ENCODE measurements at places on chromosomes 2 and 18.

DNA sequence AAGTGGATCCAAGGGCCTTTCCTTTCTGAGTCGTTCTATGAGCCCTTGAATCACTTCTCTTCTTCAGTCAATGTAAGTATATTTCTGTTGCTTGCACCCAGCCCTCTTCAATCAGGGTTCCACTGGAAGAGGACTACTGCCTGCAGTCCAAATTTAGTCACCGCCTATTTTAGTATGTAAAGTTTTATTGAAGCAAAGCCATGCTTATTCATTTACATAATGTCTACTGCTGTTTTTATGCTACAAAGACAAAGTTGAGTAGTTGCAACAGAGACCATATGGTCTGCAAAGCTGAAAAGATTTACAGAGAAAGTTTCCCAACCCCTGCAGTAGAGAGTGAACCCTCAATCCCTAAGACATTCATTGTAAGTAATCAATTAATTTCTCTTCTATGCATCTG, 332.5 kb upstream of the TNP1 start:
- no peak for DNase-seq

- peak; percentile 21 for DNase-seq
Measured at GRCh38 chr2:179180242-179180641, 84.4 kb downstream of the SESTD1 start.

DNA sequence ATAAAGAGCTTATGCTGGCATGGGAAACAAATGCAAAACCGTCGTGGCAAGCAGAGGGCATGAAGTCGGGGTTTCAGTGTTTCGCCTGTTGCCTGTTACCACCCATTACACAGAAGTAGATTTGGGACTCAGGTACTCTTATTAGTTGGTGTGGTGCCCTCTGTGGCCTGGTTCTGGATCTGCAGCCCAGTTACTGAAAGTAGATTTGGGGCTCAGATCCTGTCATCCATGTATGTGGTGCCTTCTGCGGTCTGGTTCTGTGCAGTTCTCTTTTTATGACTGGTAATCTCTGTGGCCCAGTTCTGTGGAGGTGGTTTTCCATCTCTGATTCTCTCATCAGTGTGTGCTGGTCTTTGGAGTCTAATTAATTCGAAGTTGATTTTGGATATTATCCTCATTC, 45.2 kb downstream of the ADNP2 start:
- peak; percentile 47 for DNase-seq

GRCh38 chr2:173077506-173078177, 2.0 kb downstream of the MAP3K20 start:
- no peak for DNase-seq

DNA sequence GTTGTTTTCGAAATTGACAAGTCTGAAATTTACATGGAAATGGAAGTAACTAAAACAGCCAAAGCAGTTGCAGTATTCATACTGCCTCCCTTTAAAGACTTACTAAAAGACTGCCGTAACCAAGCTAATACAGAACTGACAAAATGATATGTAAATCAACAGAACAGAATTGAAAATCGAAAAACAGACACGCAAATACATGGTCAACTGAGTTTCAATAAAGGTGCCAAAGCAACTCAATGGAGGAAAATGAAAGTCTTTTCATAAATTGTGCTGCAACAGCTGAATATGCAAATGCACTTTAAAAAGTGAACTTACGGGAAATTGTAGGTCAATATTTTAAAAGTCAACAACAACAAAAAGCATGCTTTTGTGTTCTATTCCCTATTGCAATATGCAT, 34.2 kb downstream of the TMEM131 start:
- no peak for DNase-seq

- peak; percentile 66 for DNase-seq
Measured at GRCh38 chr2:219350710-219351221, 18.2 kb upstream of the RESP18 start.

DNA sequence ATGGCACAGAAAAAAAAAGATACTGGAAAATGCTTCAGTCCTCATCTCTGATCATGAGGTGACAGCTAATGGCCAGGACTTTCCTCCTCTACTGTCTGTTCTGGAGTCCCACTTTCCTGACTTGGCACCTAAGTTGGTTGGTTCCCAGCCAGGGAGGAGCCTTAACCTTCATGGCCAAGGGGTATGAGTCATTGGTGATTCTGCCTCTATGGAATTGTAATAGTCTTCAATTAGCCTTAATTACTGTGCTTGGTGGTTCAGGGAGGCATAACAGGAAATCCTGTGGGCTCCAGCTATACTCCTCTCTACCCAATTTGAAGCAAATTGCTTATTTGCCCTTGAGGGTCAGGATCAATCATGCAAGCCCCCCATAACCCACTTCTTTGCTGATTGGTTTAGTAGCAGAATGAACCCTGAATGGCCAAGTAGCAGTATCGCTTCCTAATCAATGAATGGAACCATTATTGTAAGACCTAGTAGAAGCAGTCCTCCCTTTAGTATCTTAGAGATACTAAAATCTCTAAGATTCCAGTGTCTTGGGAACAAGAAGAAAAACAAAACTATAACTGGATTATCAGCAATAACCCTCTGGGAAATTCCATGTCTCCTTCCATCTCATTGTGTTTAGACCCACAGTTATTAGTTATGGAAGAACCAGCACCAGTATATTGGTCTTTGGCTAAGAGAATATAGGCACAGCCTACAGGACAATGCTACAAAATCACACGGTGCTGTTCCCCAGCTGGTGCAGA, 109.0 kb downstream of the COL6A3 start:
- DNase-seq = no peak

DNA sequence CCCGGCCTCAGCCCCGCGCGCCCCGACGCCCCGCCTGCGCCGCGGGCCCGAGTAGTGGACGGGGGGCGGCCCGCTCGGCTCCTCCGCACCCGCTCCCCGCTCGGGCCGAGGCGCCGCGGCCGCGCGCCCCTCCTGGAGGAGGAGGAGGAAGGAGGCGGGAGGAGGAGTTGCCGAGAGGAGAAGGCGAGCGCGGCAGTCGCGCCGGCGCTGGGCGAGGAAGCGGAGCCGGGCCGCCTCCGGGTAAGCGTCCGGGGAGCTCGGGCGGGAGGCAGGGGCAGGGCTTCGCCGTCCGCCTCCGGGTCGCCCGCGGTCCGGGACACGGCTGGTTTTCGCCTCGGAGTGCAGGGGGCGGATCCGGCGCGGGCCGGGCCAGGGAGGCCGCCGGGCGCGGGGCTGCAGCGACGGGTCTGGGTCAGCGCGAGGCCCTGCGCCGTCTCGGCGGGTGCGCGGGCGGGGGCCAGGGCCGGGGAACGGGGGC, at the start of gene SOCS6:
Gene SOCS6 (plus strand): TSS at position 195 of the 478 bp plus-strand sequence. CDS start 35,624 bp downstream, outside the sequence.
- DNase-seq = peak; percentile 88

DNA sequence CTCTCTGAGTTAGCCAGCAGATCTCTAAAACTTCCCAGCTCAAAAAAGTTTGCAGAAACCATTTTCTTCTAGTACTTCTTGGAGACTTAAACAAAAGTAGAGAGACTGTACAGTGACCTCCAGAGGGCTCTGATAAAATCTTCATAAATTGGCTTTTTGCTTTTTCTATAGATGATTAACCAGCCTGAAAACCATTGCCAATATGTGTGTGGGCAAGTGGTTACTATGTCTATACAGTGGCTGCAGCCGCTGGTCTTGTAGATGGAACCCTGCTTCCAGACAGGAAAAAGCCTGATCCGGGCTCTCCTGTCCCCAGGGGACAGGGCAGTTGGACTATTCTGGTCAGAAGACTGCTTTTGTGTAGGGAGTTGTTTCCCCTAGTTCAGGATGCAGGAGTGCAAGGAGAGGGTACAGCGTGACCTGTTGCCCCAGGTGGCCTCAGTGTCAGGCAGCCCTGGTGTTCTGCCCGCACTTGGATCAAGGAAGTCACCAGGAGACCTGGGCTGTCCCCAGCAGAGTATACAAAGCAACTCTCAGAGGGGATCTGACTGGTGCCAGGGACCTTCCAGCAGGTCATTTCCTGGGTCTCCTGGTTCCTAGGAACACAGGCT, 7.3 kb upstream of the PTPRM start:
- DNase-seq = no peak

DNA sequence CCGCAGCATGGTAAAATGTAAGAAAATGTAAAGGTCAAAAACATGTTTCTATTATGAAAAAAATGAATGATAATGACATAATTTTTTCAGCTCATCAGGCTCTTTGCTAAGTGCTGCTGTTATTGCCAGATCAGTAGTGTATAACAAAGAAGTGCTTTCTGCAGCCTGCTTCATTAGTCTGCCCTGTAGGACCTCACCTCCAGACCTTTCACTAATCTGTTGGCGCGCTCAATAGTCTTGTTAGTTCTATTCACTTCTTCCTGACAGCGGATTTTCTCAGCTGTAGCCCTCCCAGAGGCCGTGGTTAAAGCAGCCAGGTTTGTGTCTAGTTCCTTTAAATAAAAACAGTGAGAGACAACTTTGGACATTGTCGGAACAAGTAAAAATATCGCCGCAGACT, 97.7 kb downstream of the CDCA7 start:
- DNase-seq = peak; percentile 93

DNA sequence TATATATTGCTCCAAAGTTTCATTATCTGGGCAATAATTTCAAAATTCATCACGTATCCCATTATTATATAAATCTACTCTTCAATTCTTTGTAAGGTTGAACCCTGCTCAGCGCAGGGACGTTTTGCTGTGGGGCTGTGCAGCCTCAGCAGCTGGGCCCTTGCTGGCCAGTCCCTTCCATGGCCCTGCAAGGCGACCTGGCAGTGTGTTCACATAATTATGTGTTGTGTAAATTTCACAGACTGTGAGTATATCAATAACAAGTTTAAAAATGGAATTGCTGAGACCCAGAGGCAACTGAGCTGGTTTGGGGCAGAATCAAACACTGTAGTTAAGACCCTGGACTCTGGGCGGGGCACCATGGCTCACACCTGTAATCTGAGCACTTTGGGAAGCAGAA, 16.1 kb upstream of the MAL start:
- no peak for DNase-seq

- no peak for DNase-seq
Measured at GRCh38 chr2:88642278-88642677, 15.0 kb upstream of the EIF2AK3 start.

GRCh38 chr2:39494784-39495251, 57.7 kb upstream of the MAP4K3 start:
- DNase-seq = peak; percentile 24

DNA sequence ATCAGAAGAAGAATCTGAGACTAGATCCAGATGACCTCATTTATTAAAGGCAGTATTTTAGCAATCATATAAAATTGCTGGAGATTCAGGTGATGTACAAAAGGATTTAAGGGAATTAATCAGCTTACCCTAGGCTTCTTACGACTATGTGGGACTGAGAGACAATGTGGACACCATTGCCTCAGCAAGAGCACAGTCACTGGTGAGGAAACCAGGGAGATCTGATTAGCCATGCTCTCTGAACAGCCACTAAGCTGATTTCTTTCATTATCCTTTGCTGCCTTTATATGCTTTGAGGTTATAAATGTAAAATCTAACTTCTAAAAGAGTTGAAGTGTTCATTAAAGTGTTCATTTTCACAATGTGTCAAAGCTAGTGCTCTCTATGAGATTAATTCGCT, 22.7 kb upstream of the GULP1 start:
- peak; percentile 67 for DNase-seq

- no peak for DNase-seq
Measured at GRCh38 chr2:24754985-24755705, 38.0 kb downstream of the PTRHD1 start.

DNA sequence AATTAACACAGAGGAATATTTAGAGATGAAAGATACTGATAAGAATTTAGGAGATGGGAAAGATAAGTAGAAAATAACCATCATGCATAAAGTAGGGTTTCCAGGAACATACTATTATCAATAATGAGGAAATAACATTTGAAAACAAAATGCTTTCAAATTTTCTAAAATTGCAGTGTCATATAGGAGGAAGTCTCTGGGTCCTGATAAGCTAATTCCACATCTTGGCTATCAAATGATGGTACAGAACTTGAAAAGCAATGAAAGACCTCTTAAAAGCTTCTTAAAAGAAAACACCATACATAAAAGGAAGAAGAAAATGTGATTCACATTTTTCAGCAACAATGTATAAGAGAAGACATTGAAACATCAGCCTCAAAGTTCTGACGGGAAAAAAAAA, 1024.8 kb downstream of the TSN start:
- no peak for DNase-seq

GRCh38 chr2:138775736-138776135, 4.5 kb downstream of the NXPH2 start:
- DNase-seq = no peak

DNA sequence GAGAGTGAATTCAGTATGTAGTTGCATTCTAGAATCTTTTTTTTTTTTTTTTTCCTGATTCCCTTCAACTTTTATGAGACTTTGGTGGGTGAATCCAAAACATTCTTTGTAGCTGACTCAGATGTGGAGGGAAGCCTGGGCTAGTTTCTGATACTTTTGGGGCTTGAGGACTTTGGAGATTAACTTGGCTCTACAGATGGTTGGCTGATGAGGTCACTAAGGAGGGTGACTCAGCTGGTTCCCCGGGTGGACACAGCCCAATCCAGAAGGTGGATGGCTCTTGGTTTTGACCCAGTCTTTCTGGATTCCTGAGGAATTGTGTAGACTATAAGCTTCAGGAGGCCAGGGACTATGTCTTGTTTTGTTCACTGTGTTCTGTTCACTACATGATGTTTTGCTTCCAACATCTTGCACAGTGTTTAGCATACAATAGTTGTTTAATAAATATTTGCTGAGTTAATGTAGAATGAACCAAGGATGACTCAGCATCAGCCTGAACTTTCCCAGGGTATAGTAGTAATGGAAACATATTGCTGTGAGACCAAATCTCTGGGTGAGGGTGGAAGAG, 30.5 kb downstream of the LAMA3 start:
- no peak for DNase-seq

DNA sequence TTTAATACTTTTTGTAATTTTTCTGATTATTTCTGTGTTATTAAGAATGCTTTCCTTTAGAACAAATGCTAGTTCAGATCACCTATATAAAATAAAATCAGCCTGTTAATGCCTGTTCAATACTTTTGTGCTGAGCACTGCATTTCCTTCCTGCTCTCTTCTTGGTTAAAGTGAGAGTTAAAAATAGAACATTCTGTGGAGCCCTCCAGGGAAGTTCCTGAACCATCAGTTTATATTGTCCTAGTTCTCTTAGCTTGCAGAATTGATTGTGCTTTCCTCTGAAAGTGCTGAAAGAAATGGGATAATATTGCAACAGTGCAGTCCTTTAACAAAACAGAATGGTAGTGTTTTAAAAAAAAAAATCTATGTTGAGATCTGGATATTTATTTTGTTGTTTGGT, 74.6 kb upstream of the UBXN4 start:
- no peak for DNase-seq

- no peak for DNase-seq
Measured at GRCh38 chr2:158579928-158580327, 123.2 kb downstream of the PKP4 start.

DNA sequence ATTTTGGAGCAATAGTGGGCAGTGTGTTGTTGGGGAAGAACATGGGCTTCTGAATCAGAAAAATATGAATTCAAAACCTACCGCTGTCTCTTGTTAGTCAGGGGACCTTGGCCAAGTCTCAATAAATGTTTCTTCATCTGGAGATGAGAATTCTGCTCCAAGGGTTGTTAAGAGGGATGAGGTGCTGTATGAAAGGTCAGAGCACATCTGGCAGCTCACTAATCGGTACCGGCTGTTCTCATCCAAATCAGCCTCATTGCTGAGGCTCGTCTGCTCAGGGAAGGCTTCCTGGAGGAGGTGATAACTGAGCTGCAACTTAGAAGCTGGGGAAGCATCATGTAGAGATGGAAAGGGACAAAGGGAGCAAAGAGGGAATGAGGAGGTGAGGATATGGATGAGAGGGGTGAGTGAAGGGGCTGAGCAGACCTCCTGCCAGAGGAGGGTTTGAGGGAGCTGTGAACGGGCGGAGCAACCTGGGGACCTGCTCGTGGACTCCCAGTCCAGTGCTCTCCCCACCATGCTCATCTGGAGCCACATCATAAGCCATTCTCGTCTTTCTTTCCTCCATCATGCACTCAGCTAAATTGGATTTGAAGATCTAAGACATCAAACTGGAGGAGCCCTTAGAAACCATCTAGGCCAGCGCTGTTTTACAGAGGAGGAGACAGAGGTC, 47.4 kb downstream of the GREB1 start:
- no peak for DNase-seq

Data from neural progenitor cell (in vitro differentiated cells).